ENCODE measurements at places on chromosomes 4 and X. TPM values are rescaled to one million over a fixed set of nuclear protein-coding genes. Genes with fewer than 3 reads are reported as not detected.

The ZNF141 gene
- 2.0 TPM for total RNA-seq

The SHROOM2 gene
- total RNA-seq, result 0.86 TPM

The SLC10A4 gene
- 7.3 TPM for total RNA-seq

The ZNF182 gene
- 4.4 TPM for total RNA-seq

The TEX13C gene
- not detected for total RNA-seq

The OPHN1 gene
- total RNA-seq, result 1.6 TPM

All from A549 treated with Hydrocortisone at 1 μM for 4 hours (cell line).